ENCODE measurements at places on chromosomes 3 and 15.

DNA sequence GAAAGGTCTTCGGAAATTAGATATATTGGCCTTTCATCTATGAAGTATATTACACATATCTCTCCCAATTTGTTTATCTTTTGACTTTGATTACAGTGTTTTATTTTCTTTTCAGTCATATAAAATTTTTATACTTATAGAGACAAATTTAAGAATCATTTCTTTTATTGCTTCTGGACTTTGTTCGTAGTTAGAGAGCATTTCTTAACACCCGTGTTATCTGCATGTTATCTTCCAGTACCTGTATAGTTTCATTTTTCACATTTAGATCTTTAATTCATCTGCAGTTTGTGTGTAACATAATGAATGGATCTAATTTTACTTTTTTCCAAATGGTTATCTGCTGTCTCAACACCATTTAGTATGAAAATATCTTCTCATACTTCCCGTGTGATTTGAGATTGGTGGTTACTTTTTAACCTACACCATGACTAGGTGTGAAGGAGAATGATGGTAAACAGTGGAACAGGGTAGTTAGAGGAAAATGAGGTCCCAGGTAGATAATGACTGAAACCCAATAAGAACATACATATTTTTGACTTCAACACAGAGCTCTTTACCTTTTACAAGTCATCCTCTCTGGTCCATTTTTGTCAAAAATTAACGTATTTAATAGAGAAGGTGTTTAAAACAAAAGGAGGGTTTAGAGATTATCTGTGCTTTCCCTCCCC lies 99.3 kb downstream of the LPP start:
- DNase-seq = no peak

DNA sequence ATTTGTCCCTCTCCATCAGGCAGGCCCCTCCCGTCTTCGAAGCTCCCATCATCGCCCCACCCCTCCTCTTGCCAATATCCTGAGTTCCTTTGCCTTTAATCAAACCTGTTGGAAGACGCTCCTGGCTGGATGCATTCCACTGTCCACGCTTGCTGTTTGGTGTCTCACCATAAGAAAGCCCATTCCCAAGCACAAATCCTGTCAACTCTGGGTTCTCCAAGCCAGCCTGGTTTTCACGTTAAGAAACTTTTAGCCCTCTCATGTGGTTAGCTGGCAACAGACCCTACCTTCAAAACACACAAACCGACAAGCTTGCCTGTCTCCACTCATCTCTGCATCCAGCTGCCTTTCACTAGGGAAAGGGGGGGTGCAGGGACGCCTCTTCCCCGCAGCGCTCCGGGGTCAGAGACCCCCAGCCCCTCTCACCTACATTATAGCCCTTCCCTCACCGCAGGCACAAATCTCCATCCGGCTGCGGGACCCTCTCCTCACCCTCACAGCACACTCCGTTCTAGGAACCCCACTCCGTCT lies 1.1 kb downstream of the GORASP1 start:
- no peak for DNase-seq

GRCh38 chr3:121809249-121809648 lies 25.6 kb downstream of the IQCB1 start:
- DNase-seq = no peak

DNA sequence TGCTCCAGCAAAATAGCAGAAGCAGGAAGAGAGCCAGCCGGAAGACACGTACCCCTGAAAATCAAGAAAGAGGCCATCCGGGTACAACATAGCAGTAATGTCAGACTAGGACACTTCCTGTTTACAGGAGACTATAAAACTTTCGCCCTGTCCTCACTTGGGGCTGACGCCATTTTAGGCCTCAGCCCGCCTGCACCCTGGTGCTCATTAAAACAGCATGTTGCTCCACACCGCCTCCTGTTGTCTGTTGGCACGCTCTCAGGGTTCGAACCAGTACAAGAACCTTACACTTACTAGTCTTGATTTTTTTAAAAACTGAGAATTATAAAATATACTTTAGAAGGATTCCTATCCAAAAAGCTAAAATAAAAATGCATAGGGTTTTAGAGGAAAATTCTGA lies 159.8 kb upstream of the NR2E3 start:
- no peak for DNase-seq

- DNase-seq = no peak
Observed at GRCh38 chr3:42213417-42213816, 52.6 kb downstream of the CCK start.

- DNase-seq = no peak
Observed at GRCh38 chr15:55696221-55696620, 46.7 kb downstream of the PRTG start.

GRCh38 chr15:69554279-69554961 lies 101.8 kb downstream of the RPLP1 start:
- no peak for DNase-seq

DNA sequence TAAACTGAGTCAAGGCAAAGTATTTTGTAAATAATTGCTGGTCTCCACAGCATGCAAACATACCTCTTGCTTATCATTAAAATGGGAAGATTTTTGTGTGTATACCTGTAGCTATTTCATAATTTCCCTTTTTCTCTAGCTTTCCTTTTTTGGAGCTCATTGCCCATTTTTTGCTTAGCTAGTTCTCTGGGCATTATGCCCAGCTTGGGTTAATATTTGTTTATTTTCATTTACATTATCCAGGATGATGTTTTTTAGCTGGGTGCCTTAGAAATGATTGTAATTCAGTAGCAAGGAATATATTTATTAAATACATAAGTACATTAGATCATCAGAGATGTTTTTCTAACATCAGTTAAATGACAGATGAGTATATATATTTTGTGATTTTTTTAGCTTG lies 1271.7 kb upstream of the GBE1 start:
- DNase-seq = no peak

GRCh38 chr3:107106316-107106715 lies 270.9 kb upstream of the CCDC54 start:
- no peak for DNase-seq

DNA sequence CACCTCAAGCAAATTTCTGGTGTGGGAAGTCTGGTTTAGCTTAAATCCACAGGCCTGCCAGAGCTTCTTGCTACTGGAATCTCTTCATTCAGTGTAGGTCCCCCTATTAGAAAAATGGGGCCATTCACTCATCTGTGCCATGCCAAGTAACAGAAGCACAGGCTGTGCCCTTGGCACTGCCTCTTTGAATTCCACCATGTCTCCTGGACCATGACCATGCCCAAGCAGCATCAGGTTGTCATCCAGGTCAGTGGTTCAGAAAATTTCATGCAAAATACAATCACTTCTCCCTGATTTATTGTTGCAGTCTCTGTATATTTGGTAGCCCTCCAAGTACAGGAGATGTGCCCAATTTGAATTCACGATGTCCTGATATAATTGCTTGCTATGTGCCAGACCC lies 602.1 kb upstream of the ZNF385D start:
- no peak for DNase-seq

- DNase-seq = no peak
Observed at GRCh38 chr3:133230195-133230594, 169.7 kb upstream of the BFSP2 start.

- no peak for DNase-seq
Observed at GRCh38 chr15:74395319-74396145, 28.1 kb upstream of the CYP11A1 start.

- DNase-seq = no peak
Observed at GRCh38 chr15:36359286-36359685, 220.1 kb upstream of the CDIN1 start.

Data from caudate nucleus (tissue), 63 donors.